ENCODE measurements at places on chromosomes 5 and 9.

GRCh38 chr5:31238497-31238896, 45.0 kb downstream of the CDH6 start:
- no peak for DNase-seq

DNA sequence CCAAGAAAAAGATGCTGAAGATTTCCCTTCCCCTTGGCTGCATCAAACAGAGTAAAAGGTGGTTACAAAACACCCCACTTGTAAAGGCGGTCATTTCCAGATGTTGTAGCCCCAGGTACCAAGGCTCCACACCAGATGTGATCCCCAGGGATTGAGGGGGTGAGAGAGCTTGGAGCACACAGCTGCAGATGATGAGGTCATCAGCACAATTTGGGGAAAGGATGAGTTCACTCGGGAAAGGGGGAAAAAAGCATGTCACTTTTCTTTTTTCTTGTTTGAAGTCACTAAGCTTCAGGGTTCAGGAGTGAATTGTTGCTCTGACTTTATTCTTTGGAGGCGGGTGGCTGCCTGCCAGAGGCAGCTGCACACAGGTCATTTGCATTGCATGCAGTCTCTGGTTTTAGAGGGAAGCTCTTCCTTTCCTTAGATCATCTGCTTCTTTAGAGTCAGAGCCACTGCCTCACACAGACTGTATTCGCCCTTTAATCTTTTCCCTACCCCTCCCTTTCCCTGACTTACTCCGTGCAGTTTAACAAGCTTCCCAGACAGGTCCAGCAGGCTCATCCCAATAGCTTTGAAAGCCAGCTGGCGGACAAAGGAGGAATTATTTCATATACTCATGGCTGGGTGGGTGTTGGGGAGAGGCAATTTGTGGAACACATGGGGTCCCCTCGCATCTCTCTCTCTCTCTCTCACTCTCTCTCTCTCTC, 409.3 kb upstream of the SLC24A2 start:
- no peak for DNase-seq

GRCh38 chr5:17898766-17899165, 264.5 kb downstream of the TAF11L14 start:
- no peak for DNase-seq

GRCh38 chr9:106976772-106977171, 113.8 kb downstream of the ZNF462 start:
- DNase-seq = no peak

DNA sequence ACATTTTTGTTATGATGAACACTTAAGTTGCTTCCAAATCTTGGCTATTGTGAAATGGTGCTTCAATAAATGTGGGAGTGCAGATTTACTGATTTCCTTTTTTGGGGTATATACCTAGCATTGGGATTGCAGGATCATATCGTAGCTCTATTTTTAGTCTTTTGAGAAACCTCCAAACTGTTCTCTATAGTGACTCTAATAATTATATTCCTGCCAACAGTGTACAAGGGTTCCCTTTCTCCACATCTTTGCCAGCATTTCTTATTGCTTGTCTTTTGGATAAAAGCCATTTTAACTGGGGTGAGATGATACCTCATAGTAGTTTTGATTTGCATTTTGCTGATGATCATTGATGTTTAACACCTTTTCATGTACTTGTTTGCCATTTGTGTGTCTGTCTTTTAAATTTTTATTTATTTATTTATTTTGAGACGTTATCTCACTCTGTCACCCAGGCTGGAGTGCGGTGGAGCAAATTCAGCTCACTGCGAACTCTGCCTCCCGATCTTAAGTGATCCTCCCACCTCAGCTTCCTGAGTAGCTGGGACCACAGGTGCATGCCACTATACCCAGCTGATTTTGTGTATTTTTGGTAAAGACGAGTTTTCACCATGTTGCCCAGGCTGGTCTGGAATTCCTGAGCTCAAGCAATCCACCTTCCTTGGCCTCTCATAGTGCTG, 59.0 kb downstream of the UNC13B start:
- no peak for DNase-seq

All from activated T-helper 1 cell treated with anti-CD3 and anti-CD28 coated beads, Interleukin-2, amount 50 U/mL, for 16 hours (primary cell).